Type B pancreatic cell (in vitro differentiated cells): ENCODE measurements at places on chromosomes 3 and 15. TPM values are rescaled to one million over a fixed set of nuclear protein-coding genes. Genes with fewer than 3 reads are reported as not detected.

GRCh38 chr3:94064243-94064860 is 1.5 kb downstream of the NSUN3 start:
- H3K36me3 ChIP-seq, result peaks cover 15% of the 10 kb centered on the region
- H3K4me3 ChIP-seq, result peak overlapping the region; percentile 96
- peak overlapping the region; percentile 100 for H3K27ac ChIP-seq
- H3K27me3 ChIP-seq, result no peaks in the 10 kb centered on the region

GRCh38 chr3:152196782-152197181 is 71.9 kb upstream of the MBNL1 start:
- H3K27me3 ChIP-seq, result no peaks in the 10 kb centered on the region
- no peak overlapping the region for H3K27ac ChIP-seq
- H3K4me3 ChIP-seq, result no peak overlapping the region

DNA sequence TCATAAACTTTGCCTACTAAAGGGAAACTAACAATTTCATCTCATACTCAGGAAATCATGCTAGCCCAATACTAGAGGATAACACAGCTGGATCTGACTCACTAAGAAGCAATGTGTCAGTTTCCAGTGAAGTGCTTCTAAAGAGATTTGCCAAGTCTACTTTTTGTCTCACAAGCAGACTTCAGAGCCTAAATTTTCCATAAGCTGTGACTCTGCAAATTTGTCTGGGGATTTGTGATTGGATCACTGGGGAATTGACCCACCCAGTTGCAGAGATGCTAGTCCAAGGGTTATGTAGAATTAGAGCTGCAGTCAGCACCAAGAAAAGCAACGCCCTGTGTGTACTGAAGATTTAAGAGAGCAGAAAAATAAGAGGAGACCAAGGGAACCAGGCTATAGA is 647.1 kb downstream of the NTRK3 start:
- DNase-seq, result no peak
- no peak overlapping the region for H3K4me3 ChIP-seq
- H3K36me3 ChIP-seq, result no peaks in the 10 kb centered on the region
- H3K27ac ChIP-seq, result no peak overlapping the region

Gene RNU6-1
- total RNA-seq, result not detected in 2 replicates

DNA sequence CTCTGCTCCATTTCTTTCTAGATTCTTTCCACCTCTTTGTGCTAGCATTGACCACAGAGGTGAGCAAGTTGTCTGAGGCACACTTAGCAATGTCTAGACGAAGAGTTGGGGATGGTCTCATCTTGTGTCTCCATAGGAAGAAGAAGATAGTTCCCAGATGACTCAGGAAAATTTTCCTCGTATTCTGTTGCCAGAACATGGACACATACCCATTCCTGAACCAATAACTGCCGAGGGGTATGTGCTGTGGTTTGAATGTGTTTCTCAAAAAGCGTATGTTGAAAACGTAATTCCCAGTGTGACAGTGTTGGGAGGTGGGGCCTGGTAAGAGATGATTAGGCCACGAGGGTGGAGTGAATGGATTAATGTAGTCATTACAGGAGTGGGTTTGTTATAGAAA is 107.5 kb upstream of the GALNT15 start:
- H3K27ac ChIP-seq, result no peak overlapping the region
- DNase-seq, result no peak
- peaks cover 3% of the 10 kb centered on the region for H3K27me3 ChIP-seq

GRCh38 chr3:50571486-50571885 is 2.2 kb downstream of the HEMK1 start:
- no peak overlapping the region for H3K4me3 ChIP-seq
- H3K4me1 ChIP-seq, result peaks cover 14% of the 10 kb centered on the region
- no peak overlapping the region for H3K27ac ChIP-seq
- H3K36me3 ChIP-seq, result no peaks in the 10 kb centered on the region
- peaks cover 10% of the 10 kb centered on the region for H3K27me3 ChIP-seq

Gene XYLB
- 7.3 and 10.2 TPM in 2 replicates for total RNA-seq

- DNase-seq, result no peak
- no peaks in the 10 kb centered on the region for H3K27me3 ChIP-seq
- no peak overlapping the region for H3K27ac ChIP-seq
- H3K36me3 ChIP-seq, result peaks cover 5% of the 10 kb centered on the region
- no peak overlapping the region for H3K4me3 ChIP-seq
Measured at GRCh38 chr3:104447681-104448080, 919.0 kb upstream of the ALCAM start.

Gene SLCO2A1
- total RNA-seq, result 3.4 and 3.8 TPM in 2 replicates

GRCh38 chr3:130395916-130396315 is 50.4 kb downstream of the COL6A5 start:
- no peaks in the 10 kb centered on the region for H3K36me3 ChIP-seq
- no peak for DNase-seq
- no peaks in the 10 kb centered on the region for H3K4me1 ChIP-seq
- peaks cover 3% of the 10 kb centered on the region for H3K27me3 ChIP-seq
- peak overlapping the region; percentile 58 for H3K27ac ChIP-seq

Gene ASB14
- not detected in 2 replicates for total RNA-seq

Gene KLHL40
- 0.12 TPM in 1 of 2 replicates, not detected in the other for total RNA-seq

DNA sequence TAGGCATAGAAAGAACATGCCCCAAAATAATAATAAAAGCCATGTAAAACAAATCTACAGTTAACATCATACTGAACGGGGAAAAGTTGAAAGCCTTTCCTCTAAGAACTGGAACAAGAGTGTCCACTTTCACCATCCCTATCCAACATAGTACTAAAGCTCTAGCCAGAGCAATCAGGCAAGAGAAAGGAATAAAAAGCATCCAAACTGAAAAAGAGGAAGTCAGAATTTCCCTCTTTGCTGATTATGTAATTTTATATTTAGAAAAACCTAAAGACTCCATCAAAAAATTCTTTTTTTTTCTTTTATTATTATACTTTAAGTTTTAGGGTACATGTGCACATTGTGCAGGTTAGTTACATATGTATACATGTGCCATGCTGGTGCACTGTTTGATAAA is 661.6 kb upstream of the CBLB start:
- no peaks in the 10 kb centered on the region for H3K36me3 ChIP-seq
- no peak for DNase-seq

Gene MYH15
- 0.26 and 0.77 TPM in 2 replicates for total RNA-seq

GRCh38 chr15:26087881-26088280 is 224.8 kb upstream of the ATP10A start:
- H3K27me3 ChIP-seq, result no peaks in the 10 kb centered on the region
- peaks cover 17% of the 10 kb centered on the region for H3K4me1 ChIP-seq
- H3K4me3 ChIP-seq, result no peak overlapping the region
- peak overlapping the region; percentile 37 for H3K27ac ChIP-seq
- H3K36me3 ChIP-seq, result no peaks in the 10 kb centered on the region
- no peak for DNase-seq

GRCh38 chr3:71843071-71843470 is 58.1 kb upstream of the PROK2 start:
- H3K27ac ChIP-seq, result no peak overlapping the region
- H3K4me1 ChIP-seq, result peaks cover 3% of the 10 kb centered on the region
- H3K27me3 ChIP-seq, result peaks cover 20% of the 10 kb centered on the region
- no peak for DNase-seq
- H3K4me3 ChIP-seq, result no peak overlapping the region
- H3K36me3 ChIP-seq, result no peaks in the 10 kb centered on the region

DNA sequence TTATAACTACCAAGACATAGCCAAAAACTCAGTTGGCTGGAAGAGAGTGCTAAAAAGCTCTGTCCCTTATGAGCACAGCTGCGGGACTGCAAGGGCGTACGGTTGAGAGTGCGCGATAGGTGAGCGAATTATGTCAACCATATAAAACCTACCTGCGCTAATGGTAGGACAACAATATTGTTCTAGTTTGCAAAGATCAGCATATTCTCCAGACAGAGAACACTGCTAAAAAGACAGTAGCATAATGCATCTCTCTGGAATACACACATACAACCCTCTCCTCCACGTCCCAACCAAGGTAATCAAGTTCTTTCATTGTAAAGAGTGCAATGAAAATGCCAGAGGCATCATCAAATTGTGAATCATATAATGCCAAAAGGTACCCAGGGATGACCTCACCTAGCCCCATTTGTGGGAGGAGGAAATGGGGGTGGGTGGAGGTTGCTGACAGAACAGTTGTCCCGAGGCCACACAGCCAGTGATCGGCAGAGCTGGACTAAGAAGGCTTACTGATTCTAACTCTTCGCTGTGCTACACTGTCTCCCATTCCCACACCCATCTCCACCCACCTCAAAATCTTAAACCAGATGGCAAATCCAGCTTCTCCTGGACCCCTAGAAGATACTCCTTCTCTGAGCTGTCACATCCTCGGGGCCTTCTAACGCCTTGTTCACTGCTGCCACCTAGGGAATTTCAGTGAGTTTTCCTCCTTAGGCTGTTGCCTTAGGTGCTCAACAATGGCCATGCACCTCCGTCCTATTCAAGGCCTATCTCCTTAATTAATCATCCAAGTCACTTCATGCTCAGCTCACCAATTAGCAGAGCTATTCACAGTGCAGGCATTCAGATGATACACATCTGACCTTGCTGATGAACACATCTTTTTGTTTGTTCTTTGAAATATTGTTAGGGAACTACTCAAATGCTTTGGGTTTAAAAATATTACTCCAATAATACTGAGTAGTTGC is 60.7 kb downstream of the RPL22L1 start:
- H3K27ac ChIP-seq, result peak overlapping the region; percentile 12
- peaks cover 50% of the 10 kb centered on the region for H3K4me1 ChIP-seq
- DNase-seq, result no peak
- peak overlapping the region; percentile 46 for H3K4me3 ChIP-seq
- peaks cover 6% of the 10 kb centered on the region for H3K36me3 ChIP-seq

DNA sequence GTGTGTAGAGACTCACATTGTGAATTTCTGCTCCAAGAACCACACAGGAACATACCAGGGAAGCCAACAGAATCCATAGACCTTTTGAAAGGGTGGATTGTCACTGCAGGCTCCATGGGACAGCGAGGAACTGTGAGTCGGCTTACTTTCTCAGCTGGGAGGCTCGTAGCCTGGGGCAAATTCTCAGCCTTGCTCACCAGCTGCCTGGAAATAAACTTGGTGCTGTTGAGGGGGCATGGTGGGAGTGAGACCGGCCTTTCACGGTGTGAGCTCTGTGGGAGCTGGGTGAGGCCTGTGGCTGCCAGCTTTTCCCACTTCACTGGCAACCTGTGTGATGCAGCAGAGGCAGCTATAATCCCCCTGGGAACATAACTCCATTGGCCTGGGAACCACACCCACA is 146.6 kb upstream of the P2RY1 start:
- H3K27me3 ChIP-seq, result no peaks in the 10 kb centered on the region
- no peaks in the 10 kb centered on the region for H3K36me3 ChIP-seq
- H3K27ac ChIP-seq, result no peak overlapping the region

- peak overlapping the region; percentile 97 for H3K27ac ChIP-seq
- peaks cover 3% of the 10 kb centered on the region for H3K36me3 ChIP-seq
- H3K4me1 ChIP-seq, result peaks cover 30% of the 10 kb centered on the region
- DNase-seq, result no peak
- no peaks in the 10 kb centered on the region for H3K27me3 ChIP-seq
Measured at GRCh38 chr3:15426579-15427118, 695 bp downstream of the METTL6 start.

GRCh38 chr3:23324745-23325144 is 121.6 kb downstream of the UBE2E2 start:
- H3K4me1 ChIP-seq, result no peaks in the 10 kb centered on the region
- H3K27me3 ChIP-seq, result no peaks in the 10 kb centered on the region
- no peaks in the 10 kb centered on the region for H3K36me3 ChIP-seq
- DNase-seq, result no peak
- no peak overlapping the region for H3K4me3 ChIP-seq

DNA sequence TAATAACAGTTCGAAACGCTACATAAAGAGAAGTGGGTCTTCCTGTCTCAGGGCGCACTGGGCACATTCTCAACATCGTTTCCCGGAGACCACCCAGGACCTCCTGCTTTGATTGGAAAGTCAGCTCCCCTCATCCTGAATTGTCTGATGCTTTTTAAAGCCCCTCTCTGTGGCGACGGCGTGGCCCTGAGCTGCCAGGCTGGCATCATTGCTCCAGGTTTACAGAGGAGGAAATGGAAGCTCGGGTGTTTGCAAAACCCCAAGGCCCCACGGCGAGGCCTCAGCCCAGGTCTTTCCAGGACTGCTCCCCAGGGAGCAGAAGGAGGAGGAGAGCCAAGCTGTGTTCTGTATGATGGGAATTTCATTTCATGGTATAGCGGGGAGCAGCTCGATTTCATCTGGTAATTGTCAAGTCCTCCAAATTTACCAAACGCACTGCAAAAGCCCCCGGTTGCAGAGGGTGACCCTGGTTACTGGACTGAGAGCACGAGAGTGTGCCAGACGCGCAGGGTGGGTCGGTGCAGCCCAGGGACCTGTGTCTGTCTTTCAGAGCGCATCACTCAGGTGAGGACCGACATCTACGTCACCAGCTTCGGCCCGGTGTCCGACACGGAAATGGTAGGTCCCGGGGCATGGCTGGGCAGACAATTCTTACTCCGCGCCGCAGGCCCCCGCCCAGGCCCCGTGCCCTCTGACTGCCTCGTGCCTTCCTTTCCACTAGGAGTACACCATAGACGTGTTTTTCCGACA is 15.9 kb downstream of the GABRA5 start:
- no peak overlapping the region for H3K27ac ChIP-seq
- no peak overlapping the region for H3K4me3 ChIP-seq
- DNase-seq, result no peak

GRCh38 chr3:43212914-43213611 is 73.3 kb upstream of the SNRK start:
- DNase-seq, result no peak
- H3K27me3 ChIP-seq, result peaks cover 9% of the 10 kb centered on the region
- H3K4me1 ChIP-seq, result peaks cover 11% of the 10 kb centered on the region
- H3K36me3 ChIP-seq, result no peaks in the 10 kb centered on the region
- no peak overlapping the region for H3K4me3 ChIP-seq
- no peak overlapping the region for H3K27ac ChIP-seq

DNA sequence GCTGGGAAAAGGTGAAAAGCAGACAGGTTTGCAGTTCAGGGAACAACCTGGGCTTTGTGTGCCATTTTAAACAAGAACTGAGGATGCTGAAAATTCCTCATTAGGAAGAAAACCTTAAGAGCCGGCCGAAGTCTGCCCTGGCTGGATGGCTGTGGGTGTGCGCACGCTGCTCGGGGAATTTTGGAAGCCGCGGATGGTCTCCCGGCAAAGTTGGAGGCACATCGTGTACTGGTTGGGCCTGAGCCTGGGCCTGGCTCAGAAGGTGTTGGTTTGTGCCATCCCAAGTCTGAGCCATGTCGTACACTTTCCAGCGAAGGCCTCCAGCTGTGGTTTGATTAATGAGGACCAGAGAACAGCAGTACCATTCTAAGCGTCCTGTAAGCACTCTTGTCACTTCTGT is 188.2 kb downstream of the ATP10A start:
- H3K27ac ChIP-seq, result no peak overlapping the region
- DNase-seq, result no peak
- H3K27me3 ChIP-seq, result peaks cover 14% of the 10 kb centered on the region
- no peak overlapping the region for H3K4me3 ChIP-seq
- no peaks in the 10 kb centered on the region for H3K36me3 ChIP-seq
